Osteoblast (primary cell): ENCODE measurements at places on chromosomes 2 and 18.

GRCh38 chr2:232960862-232961261 lies 52.2 kb downstream of the NGEF start:
- DNase-seq: no peak

DNA sequence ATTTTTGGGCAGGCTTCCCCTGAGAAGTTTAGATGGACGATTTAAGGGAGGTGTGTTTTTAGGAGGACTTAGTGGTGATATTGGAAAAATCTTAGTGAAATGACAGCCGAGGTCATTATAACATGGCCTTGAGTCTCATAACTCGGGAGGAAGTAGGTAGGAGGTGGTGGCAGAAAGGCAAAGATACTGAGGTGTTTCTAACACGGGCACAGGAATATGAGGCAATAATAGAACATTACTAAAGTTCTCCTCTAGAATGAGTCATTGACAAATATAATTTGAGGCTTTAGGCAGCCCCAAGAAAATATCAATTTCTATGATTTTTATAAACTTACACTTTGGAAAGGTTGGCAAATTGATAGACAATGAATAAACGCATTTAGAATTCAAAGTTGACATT lies 146.1 kb upstream of the ZEB2 start:
- DNase-seq: peak; percentile 36

DNA sequence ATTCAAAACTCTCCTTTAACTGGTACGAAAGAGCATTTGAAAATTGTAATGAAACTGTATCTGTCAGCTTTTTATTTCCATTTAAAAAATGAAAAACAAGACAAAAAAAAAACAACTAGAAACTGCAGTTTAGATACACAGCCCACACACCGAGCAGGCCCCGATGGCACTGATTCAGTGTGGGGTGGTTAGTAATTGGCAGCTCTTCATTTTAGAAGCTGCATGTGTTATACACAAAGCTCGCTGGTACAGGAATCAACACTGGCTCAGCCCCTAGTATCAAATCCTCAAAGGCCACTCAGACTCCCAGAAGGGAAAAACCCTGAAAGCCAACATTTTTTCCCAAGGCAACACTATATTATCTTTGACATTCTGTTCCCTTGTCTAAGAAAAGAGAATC lies 30.5 kb upstream of the RMDN2 start:
- DNase-seq: peak; percentile 86

DNA sequence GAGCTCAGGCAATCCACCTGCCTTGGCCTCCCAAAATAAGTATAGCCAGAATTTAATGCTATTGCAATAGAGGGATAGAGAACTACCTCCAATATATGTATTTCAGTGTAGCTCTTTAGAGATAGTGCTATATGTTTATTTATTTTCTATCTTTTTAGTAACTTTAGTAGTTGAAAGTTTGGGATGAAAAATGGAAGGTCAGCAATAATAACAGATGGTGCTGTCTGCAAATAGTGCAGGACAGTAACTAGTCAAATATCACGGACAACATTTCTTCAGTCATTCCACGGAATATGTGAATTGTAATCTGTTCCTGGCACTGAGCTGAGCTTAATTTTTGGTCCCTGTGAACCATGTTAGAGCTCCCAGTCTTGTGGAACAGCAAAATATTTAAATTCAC lies 43.2 kb upstream of the GULP1 start:
- no peak for DNase-seq

- no peak for DNase-seq
Measured at GRCh38 chr18:44735096-44735495, 54.4 kb downstream of the SETBP1 start.

DNA sequence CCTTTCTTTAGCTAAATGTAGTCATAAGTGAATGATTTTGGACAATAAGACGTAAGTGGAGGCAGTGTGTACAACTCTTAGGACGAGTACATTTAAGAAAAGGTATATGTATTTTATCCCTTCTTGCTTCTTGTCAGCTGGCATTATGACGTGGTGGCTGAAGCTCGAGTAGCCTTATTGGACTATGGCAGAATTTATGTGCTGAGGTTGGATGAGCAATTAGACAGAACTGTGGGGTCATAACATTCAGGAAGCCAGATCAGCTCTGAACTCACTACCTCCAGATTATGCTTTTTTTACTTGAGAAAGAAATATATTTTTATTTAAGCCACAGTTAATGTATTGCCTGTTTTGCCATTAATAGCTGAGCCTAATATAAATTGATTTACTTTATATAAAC lies 661.5 kb downstream of the ERBB4 start:
- no peak for DNase-seq

GRCh38 chr2:25552318-25552717 lies 121.1 kb downstream of the DTNB start:
- no peak for DNase-seq

DNA sequence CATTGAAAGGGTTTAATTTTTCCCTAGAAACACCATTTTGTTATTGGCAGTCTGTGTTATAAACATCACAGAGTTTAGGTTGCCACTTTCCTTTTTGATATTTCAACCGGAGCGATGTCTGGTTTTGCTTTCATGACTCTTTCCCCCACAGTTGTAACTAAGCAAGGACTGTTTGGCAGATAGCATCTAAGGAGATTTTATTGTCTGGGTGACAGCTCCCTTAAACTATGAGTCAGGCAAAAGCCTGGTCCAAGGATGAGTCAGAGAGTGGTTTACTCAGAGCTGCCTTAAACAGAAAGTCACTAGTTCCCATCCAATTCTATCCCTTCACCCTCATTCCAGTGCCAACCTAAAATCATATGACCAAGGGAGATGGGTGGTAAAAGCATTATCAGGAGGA lies 341.6 kb upstream of the VWC2L start:
- peak; percentile 69 for DNase-seq

GRCh38 chr2:230582851-230583283 lies 129.8 kb upstream of the CAB39 start:
- DNase-seq: peak; percentile 45

DNA sequence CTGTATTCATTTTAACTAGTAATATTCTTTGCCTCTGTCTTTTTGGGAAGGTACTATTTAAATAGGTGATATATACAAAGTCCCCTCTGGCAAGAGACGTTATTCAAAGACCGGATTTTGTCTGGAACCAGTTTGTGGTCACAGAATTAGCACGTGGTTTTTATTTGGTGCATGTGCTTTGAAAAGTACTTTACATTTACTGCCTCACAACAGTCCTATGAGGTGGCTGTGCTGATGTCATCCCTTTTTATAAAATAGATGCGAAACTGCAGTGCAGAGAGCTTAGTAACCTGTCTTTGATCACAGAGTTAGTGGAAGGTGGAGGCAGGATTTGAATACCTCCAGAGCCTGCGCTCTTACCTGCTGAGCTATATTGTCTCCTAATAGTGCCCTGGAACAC lies 4.0 kb downstream of the LPIN1 start:
- peak; percentile 75 for DNase-seq

GRCh38 chr2:182368996-182369395 lies 57.8 kb downstream of the PDE1A start:
- DNase-seq: no peak

GRCh38 chr18:49071317-49071716 lies 120.6 kb upstream of the SMAD7 start:
- DNase-seq: peak; percentile 56

- no peak for DNase-seq
Measured at GRCh38 chr18:45186832-45187231, 428.4 kb upstream of the SLC14A2 start.

- DNase-seq: no peak
Measured at GRCh38 chr2:110994250-110994961, 126.3 kb upstream of the BCL2L11 start.

DNA sequence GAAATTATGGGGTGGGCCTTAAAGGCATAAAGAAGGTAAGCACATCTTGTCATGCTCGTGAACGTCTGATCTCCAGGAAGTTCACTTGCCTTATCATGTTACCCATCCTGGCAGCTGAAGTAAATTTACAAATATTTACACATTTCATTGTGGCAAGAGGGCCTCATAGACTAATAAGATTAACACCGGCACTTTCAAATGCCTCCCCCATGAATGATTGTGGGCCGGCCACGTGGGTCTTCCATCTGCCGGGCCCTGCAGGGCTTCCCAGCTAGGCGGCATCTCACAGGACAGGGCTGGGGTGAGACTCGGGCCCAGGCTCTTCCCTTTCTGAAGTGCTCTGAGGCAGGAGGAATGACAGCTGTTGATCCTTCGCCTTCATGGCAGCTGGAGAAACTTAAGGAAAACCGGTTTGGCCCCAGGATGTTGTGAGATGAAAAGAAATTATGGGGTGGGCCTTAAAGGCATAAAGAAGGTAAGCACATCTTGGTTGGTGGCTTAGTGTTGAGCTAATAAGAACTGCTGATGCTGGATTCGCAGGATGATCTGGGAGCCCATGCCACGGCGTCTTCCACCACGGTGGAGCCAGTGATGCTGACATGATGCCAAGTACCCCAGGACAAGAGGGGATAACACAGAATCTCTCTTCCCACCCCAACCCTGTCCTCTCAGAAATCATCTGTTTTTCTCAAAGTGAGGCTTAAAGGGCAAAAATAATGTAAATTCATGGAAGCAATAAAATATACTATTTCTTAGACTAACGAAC lies 176.3 kb downstream of the SEPTIN10 start:
- peak; percentile 5 for DNase-seq

GRCh38 chr18:59139615-59140301 lies at the start of gene SEC11C:
Gene SEC11C (plus strand): TSS chr18:59139884. CDS start chr18:59139949, 65 bp downstream.
- DNase-seq: peak; percentile 96

DNA sequence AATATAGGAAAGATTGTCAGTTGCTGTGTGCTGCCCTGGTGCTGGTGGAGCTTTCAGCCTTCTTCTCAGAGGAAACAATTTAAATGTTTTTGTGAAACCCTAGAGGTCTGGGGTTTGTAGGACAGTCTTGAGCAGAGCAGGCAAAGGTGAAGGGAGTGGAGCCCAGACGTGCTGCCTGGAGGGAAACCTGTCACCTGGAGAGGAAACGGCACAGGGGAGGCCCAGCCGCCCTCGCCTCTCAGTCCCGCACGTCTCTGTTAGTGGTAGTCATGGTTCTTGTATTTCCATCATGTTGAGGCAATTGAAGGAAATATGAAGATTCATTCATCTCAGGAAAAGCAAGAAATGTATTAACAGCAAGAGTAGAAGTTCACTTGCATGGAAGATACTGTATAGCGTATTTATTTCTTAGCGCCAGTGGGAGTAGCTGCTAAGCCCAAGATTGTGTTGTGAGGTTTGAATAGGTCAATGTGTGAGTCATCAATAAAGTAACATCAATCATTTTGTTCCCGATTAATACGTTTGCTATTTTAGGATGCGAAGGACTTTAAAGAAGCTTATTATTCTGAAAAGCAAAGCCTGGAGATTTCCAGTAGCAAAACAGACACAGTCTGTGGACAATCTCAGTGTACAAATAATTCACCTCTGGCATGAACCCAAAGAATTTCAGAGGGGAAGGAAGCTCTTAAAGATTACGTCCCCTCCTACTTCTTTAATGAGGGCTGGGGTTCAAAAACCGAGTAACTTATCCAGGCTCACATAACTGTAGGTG lies 70.4 kb downstream of the LRRFIP1 start:
- no peak for DNase-seq

DNA sequence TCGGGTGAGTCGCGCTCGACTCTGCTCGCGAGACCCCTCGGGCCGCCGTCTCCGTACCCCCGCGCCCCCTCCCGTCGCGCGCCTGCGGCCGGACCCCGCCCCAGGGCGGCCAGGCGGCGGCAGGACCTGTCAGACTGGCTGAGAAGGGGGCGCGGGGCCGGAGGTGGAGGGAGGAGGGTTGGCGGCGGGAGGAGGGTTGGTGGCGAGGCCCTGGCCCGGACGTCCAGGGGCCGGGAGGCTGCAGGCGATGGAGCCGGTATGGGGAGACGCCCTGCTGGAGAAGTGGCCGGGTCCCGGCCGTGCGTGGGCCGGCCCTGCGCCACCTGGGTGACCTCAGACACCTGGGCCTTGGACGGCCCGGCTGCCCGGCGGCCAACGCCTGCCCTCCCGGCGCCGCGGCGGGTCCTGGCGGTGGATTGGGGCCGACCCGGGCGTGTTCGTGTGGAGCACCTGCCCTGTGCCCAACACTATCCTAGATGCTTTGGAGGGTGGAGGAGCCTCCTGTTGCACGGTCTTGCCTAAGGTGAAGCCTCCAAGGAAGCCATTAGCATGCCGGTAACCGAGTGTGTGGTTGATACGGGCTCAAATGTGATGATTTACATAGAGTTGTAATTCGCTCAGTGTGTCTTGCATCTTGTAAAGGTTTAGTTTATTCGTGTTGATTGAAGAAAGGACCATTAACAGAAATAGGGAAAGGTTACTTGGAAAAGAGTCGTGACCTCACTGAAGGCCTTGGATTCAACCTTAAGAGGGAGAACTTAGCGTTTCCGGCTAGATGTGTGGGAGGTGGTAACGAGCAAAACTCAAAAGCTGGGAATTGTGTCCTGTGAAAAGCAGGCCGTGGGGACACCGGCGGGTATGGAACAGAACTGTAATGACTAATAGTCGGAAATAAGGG lies 550 bp downstream of the MYL12B start:
- DNase-seq: no peak

DNA sequence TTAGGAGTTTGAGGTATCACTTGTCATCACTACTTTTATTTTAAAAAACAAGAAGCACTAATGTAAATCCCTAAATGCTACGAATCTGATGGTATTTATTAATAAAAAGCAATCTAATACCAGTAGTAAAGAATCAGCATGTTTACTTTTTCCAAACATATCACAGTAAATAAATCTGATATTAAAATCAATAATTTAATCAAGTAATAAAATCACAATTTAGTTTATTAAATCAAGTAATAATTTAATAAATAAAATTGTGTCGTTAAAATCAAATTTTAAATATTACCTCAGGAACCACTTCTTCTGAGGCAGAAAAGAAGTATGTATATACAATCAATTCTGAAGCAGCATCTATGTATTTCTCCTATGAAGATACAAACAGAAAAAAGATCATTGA lies 18.0 kb downstream of the TMX3 start:
- DNase-seq: no peak

- DNase-seq: no peak
Measured at GRCh38 chr18:40553029-40553428, 1402.0 kb upstream of the PIK3C3 start.

DNA sequence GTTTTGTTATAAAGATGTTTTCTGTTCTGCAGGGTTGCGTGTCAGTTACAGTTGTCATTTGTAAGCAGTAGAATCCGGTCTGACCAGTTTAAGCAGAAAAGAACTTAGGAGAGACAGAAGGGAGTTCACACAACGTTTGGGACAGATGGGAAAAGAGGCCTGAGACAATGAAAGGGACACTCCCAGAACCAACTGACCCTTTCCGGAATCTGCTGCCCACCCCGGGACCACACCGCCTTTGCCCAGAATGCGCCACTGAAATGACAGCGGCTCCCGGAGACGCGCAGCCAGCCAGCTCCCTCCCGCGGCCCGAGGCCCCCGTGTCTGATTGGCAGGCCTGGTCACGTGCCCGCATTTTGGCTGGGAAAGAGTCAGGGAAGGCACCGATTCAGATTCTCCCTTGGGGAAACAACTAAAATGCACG lies 244.6 kb downstream of the BCL2 start:
- peak; percentile 85 for DNase-seq

DNA sequence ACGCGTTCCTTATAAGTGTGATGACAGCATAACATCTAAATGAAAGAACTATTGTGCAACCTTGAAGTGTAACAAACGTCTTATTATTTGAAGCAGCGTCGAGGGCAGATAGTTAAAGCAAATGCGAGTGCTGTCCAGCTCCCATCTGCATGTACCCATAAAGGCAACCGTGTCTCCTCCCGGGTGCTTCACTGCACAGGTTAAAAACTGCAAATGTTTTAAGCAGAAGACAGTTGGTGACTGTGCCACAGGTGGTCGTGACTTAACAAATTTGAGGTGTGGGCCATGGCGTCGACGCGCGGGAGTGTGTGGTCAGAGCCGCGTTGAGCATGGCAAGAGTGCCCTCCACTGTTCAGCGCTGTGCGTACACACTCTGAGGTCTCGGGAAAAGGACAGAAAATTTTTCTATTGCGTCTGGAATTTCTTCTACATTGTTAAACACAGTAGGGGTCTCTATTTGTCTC lies 6.4 kb downstream of the SALL3 start:
- peak; percentile 48 for DNase-seq

- DNase-seq: no peak
Measured at GRCh38 chr2:39432701-39433100, 4.4 kb downstream of the MAP4K3 start.
